SJSA1 (cell line): ENCODE measurements at places on chromosomes 11 and 22.

DNA sequence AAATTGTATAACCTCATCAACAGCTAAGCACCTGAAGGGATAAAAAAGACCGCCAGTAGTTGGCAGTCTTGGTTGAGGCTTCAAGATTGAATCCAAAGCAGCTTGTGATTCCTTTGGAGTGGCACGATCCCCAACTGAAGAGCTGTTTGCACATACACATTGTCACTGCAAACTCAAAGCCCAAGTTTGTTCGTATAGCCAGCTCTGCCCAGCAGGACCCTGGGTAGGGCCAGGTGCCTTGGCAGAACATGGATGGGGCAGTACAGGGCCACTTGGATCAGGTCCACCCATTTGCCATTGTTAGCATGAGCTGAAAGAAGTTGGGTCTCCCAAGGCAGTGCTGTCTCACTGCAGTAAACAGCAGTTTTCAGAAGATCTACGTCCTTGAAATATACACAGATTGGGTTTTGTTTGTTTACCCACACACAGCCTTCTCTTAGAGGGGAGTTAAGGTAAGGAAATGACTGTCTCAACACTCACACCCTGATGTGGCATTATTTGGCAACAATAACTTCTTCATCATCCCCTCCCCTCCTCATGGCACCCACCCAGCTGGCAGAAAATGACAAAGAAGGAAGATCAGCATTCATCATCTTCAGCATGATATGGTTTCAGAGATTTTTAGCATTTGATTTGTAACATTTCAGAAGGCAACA, 132.9 kb downstream of the COMMD9 start:
- DNase-seq, result peak; percentile 49

GRCh38 chr22:28480000-28480715, 199.5 kb downstream of the TTC28 start:
- no peak for DNase-seq

DNA sequence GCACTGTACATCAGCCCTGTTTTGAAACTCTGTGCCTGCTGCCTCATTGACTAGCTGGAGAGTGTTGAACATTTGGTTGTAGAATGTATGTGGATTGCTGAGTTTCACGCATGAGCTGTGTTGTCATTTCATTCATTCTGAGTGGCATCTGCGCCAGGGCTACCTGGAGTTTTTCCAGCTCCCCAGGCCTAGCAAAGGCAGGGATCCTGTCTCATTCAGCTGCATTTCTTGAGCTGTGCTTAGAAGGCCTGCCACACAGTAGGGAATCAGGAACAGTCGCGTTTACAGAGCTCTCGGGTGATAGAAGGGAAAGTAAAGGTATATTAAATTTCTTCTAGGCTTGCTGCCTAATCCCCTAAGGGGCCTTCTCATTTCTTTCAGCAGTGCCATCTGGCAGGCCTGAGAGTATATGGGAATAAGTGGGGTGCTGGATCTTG, 44.3 kb downstream of the PTPRJ start:
- DNase-seq, result no peak

DNA sequence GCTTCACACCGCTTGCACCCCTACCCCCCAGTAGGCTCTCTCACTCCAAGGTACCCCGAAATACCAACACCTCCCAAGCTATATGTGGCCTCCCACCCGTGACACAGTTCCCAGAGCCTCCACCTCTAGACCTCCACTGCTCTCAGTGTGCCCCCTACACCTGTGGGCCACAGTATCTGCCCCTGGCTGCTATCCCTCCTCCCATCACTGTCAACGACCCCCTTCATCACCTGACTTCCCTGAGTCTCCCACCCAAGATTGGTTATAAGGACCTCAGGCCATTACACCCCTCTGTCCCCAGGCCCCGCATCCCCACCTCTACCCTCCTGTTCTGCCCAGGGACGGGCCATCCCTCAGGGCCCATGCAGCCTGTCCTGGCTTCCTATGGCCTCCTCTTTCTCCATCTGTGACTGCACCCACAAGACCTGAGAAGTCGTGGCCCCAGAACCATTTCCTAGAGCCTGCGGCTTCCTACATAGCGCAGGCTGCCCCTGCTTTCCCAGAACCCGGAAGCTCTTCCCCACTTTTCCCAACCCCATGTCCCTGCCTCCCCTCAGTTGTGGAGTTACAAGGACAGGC, 734 bp downstream of the ACR start:
- no peak for DNase-seq

GRCh38 chr11:119936426-119936825, 201.5 kb downstream of the TRIM29 start:
- no peak for DNase-seq

DNA sequence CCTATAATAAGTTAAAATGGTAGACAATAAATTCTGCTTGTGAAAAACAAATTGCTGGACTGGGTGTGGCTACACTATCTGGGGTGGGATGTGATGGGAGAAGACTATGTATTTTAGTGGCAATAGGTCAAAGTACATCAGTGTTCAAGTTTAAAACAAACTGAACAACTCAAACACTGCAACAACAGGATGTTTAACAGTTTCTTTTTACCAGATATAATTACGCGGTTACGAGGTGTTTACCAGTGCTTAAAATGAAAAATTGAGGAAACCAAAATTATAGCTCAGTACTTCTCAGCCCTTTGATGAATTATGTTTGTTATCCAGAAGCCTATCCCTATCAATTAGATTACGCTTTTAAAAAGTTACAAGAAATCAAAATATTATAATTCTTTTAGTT, 3.2 kb downstream of the PRDM10 start:
- no peak for DNase-seq

GRCh38 chr11:97890466-97890865, 1130.3 kb upstream of the CNTN5 start:
- no peak for DNase-seq

DNA sequence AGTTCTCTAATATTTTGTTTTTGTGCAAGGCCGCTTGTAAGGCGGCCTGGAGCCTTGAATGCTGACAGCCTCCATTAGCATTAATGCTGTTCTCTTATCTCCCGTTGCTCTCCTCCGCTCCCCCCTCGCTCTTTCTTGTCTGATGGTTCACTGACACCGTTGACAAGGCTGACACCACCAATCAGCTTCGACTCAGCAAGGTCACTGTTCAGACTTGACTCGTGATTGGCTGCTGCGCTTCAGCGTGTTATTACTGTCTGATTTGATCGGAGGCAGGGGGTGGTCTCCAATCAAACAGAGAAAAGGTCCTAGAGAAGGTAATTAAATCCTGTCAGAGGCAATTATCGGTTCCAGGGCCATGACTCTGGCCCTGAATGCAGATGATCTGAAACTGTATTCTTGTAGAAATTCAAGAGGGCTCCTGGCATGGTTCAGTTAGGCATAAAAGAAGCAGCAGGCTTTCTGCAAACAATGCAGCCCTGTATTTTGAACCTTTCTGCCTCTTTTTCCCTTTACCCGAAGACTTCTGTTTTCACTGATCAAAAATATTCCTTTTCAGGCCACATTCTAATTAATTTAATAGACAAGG, 49.3 kb upstream of the MPPED2 start:
- DNase-seq, result no peak

DNA sequence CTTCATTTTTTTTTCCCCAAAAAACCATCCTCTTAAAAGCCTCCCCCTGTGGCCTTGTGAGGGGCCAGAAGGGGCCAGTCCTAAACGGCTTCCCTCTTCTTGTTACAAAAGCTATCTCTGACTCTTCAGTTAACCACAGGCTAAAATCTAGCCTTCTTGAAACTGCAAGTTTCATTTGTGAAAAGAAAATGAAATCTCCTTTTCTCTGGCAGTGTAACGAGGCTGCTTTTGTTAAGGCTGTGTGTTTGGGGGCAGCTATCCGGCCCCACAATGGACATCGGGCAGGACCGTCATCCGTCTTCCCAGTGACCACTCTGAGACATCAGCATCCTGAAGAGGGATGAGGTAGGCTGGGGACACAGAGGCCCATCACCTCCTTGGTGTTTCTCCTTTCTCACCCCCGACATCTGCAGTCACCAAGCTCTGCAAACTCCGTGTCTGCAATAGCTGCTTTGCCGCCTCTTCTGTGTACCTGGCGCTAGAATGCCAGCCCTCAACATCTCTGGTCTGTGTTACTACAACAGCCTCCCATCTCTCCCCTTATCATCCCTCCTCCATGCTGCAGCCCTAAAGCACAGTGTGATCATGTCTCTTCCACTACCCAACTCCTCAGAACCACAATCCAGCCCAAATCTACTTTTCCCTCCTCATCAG, 94.0 kb downstream of the RCN1 start:
- no peak for DNase-seq

DNA sequence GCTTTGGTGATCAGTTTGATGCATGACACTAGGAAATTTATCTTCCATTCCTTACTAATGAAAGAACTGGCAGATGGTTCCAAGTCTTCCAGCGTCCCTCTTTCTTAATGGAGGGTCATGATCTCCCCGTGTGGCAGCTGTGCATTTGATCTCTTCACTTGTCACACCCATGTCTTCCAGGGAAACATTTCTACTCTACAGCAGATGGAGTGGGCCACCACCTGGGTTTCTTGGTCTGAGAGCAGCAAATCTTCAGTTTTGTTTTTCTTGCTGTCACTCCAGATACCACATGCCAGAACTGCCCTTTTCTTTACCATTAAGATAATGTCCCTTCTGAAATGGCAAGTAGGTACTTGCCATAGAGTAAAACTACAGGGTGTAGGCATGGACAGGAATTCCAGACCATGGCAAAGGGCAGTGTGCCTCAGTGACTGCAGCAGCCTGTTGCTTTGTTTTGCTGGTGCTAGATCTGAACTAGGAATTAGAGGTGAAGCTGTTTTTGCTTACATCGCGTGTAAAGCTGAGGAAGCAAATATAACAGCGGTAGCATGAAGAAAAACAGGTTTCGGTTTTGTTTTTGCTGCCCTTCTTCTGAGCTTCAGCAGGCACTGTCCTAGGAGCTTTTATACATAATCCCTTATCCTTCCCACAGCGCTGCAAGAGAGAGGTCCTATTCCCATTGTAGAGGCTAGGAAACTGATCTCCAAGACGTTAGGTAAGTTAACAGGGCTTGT, 20.7 kb upstream of the C11orf96 start:
- DNase-seq, result no peak

GRCh38 chr11:91790346-91791170, 434.1 kb upstream of the FAT3 start:
- DNase-seq, result no peak

DNA sequence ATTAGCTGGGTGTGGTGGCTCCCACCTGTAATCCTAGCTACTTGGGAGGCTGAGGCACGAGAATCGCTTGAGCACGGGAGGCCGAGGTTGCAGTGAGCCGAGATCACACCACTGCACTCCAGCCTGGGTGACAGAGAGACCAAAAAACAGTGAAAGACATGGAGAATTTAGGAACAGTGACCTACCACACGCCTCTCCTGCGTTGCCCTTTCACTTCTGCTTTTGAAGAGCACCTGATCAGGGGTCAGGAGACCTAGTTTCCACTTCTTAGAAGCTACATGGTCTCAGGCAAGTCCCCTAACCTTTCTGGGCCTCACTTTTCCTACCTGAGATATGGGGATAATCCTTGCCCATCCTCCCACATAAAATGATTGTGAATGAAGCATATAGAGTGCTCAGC, 12.2 kb downstream of the SLC35C1 start:
- DNase-seq, result no peak

GRCh38 chr11:124748481-124749343, 3.3 kb downstream of the VSIG2 start:
- DNase-seq, result no peak

- no peak for DNase-seq
Observed at GRCh38 chr11:110463153-110463552, 33.4 kb downstream of the FDX1 start.

GRCh38 chr11:102709201-102709945, 3.8 kb upstream of the MMP27 start:
- DNase-seq, result no peak

DNA sequence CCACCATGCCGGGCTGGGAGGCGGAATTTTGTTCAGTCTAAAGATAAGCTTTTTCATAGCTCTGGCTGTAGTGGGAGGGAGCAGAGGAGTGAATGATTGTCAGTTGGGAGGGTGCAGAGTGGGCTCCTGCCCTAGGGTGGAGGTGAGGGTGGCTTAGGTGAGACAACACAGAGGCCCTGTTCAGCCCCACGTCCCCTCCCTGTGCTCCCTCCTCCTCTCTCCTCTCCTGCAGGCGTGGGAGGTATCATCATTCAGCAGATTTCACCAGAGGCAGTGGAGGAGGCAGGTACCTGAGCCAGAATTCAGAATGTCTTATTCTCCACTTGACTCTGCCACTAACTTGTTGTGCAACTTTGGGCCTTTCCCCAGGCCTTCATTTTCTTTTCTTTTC, 1.7 kb upstream of the THRSP start:
- DNase-seq, result no peak

DNA sequence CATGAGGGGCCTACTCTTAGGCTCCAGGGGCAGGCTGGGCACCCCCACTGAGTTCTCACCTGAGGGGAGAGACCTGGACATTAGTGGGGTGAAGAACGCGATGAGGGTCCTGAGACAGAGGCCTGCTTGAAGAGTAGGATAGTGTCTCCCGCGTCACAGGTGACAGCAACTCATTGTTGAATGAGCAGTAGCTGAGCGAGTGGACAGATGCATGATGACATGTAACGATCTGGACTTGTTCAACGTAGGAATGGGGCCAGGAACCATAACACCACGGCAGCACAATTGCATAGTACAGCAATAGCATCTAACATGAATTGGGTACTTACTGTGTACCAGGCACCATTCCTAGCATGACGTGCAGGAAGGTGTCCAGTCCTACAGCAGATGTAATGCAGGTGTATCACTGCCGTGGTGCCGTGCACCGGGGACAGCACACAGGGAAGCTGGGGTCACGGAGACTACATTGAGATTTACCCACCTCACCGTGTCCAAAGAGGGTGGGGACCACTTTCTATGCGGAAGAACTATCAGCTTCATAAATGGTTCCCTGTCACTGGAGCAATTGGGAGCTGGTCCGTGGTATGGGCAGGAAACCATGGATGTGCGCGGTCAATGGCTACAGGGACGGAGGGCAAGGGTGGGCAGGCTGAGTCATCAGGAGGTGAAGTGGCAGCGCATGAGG, 1019.1 kb downstream of the TBC1D22A start:
- DNase-seq, result no peak

DNA sequence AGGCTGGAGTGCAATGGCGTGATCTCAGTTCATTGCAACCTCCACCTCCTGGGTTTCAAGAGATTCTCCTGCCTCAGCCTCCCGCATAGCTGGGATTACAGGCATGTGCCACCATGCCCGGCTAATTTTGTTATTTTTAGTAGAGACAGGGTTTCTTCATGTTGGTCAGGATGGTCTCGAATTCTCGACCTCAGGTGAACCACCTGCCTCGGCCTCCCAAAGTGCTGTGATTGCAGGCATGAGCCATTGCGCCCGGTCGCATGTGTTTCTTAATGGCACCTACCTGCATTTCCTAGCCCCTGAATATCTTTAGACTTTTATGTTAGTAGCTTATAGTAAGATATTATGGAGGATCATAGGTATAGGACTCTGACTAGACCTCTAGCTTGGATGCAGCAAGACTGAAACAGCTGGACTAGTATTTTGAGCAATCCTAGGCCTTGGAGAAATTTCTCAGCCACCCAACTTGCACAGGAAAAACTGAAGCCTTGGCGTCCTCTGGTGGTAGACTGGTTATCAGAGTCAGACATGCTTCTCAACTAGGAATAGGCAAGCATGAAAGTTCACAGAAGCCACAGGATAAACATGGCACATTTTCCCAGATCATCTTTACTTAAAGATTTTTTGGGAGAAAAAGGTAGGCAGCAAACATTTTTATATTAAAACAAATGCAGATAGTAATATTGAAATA, 22.7 kb upstream of the C1QTNF4 start:
- DNase-seq, result peak; percentile 24
